Activated CD4-positive, alpha-beta T cell treated with anti-CD3 and anti-CD28 coated beads, Interleukin-2, amount 50 U/mL, for 48 hours (primary cell): ENCODE measurements at places on chromosomes 2 and 18.

- no peak for DNase-seq
Observed at GRCh38 chr2:115124817-115125216, 682.4 kb downstream of the DPP10 start.

DNA sequence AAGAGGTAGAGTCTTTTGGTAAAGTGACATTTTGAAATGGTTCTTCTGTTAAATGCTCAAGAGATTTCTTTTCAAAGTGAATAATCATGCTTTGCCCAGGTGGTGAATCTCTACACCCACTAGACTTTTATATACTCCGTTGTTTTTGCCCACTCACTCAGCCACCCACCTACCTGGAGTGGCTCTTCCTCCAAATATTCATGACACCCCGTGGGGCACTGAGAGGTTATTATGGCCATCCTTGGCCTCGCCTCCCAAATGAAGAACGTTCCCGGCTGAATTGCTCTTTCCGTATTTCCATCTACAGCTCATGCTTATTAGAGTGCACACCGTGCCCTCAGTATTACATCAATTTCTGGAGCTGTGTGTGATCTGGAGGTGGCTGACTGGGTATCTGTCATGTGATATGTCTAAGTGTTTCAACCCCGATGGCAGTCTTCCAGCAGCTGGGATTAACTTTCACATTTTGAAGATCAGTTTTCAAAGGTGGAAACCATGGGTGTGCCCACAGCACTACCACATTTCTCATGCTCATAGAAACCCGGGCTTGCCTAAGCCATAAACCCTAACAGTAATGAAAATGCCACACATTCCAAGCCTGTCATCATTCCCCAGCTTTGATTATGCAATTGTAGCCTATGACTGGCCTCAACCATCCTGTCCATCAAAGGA, 406.6 kb upstream of the MMADHC start:
- DNase-seq, result no peak

GRCh38 chr2:45343251-45344017, 267.6 kb downstream of the SRBD1 start:
- DNase-seq, result no peak

DNA sequence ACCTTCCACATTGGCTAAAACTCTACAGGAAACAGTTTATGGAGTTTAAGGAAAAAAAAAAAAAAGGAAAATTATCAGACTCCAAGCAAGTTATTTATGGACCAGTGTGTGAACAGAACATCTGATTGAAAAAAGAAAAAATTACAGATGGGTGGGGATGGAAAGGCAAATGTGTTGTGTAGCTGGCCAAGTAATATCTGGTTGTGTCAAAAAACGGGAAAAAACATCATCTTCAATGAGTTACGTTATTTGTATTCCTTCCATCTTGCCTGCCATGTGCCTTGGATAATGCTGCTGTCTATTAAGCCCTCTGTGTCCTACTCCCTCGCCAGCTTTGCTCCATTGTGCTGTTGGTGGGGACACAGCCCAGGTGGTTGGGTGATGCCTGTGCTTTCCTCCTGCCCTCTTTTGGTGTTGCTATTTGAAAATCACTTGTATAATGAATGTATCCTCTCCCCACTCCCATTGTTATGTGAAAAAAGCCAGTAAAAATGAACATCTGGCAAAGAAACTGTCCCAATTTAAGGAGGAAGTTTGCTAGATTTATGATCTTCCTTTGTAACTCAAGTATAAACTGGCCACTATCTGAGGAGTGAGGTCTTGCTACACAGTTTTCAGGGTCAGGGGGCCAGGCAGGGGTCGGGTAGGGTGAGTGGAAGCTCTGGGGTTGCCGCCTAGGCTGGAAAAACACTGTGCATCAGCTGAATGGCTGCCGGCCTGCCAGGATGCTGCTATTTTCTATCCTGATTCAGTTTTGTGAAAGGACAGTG, 155.9 kb downstream of the FMNL2 start:
- no peak for DNase-seq

GRCh38 chr2:208671886-208672680, 265.5 kb downstream of the PTH2R start:
- DNase-seq, result no peak
